ENCODE measurements at places on chromosomes 16 and 17. TPM values are rescaled to one million over a fixed set of nuclear protein-coding genes. Genes with fewer than 3 reads are reported as not detected.

GRCh38 chr17:4530799-4531730 is 24.1 kb downstream of the MYBBP1A start:
- no peaks in the 10 kb centered on the region for H3K4me1 ChIP-seq
- H3K27me3 ChIP-seq: no peaks in the 10 kb centered on the region
- no peaks in the 10 kb centered on the region for H3K36me3 ChIP-seq

Gene NOS2
- total RNA-seq: not detected

DNA sequence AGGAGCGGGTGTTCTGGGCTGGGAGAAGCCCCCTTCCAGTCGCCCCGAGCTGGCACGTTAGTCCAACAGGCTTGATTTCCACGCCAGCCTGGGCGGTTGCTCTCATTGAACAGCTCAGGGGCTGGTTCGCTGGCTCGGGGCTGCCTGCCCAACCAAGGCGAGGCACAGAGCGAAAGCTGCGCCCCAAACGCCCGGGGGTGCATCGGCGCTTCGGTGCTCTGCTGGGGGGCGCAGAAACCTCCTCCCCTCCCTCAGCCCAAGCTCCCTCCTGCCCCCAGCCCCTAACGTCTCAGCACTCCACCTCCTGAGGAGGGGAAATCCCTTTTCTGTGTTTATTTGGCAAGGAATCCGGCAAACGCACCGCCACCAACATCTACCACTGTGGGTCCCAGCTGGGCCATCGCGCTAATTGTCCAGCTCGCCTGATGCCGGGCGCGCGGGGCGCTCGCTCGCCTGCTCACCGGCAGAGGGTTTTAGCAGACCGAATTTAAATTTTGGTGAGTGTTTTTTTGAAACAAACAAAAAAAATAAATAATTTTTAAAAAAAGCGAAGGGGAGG is 29.5 kb upstream of the RBFOX1 start:
- DNase-seq: no peak
- no peak overlapping the region for H3K4me3 ChIP-seq
- no peaks in the 10 kb centered on the region for H3K36me3 ChIP-seq
- no peak overlapping the region for H3K27ac ChIP-seq

GRCh38 chr17:17748179-17748578 is 66.9 kb downstream of the RAI1 start:
- peak overlapping the region; percentile 99 for H3K27ac ChIP-seq
- peaks cover 76% of the 10 kb centered on the region for H3K4me1 ChIP-seq
- peak; percentile 78 for DNase-seq

- H3K27ac ChIP-seq: no peak overlapping the region
- no peaks in the 10 kb centered on the region for H3K36me3 ChIP-seq
- DNase-seq: peak; percentile 69
These were observed 3.0 kb downstream of the SECTM1 start for GRCh38 chr17:82330322-82331239.

Gene ZPBP2
- total RNA-seq: 3.9 TPM

DNA sequence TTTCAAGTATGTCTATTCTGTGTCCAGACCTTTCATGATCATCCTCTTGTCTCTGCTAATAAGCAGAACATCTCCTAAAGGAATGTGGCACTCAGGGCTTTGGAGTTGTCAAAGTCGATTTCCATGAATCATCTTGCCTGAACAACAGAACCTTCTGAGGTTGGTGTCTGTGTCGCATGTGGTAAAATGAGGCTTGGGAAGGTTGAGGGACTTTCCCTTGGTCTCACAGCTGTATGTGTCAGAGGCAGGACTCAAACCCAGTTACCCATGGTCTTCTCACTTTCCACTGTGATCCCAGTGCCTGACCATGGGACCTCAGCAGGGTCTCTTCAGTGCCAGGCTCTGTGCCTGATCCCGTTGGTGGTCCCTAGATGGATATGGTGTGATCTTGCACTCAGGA is 4.2 kb upstream of the GPRC5B start:
- no peak overlapping the region for H3K4me3 ChIP-seq
- no peaks in the 10 kb centered on the region for H3K4me1 ChIP-seq
- H3K36me3 ChIP-seq: no peaks in the 10 kb centered on the region

DNA sequence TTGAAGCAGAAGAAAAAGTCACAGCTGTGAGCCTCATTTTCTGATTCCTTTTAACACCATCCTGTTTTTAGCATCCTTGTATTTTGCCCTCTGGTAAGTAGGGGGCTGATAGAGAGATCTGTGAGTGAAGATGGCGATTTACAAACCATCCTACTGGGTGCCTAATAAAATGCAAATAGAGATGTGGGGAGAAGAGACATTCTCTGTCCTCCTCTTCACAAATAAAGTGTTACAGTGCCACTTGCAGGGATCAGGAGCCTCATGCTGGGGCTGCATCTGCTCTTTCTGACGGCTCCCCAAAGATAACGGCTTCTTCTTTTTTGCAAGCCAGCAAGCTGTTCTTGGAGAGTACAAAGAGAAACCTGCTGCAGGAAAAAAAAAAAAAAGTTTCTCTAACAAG is 418.6 kb downstream of the TOX3 start:
- DNase-seq: no peak
- no peak overlapping the region for H3K4me3 ChIP-seq
- no peaks in the 10 kb centered on the region for H3K4me1 ChIP-seq
- no peak overlapping the region for H3K27ac ChIP-seq
- no peaks in the 10 kb centered on the region for H3K27me3 ChIP-seq

DNA sequence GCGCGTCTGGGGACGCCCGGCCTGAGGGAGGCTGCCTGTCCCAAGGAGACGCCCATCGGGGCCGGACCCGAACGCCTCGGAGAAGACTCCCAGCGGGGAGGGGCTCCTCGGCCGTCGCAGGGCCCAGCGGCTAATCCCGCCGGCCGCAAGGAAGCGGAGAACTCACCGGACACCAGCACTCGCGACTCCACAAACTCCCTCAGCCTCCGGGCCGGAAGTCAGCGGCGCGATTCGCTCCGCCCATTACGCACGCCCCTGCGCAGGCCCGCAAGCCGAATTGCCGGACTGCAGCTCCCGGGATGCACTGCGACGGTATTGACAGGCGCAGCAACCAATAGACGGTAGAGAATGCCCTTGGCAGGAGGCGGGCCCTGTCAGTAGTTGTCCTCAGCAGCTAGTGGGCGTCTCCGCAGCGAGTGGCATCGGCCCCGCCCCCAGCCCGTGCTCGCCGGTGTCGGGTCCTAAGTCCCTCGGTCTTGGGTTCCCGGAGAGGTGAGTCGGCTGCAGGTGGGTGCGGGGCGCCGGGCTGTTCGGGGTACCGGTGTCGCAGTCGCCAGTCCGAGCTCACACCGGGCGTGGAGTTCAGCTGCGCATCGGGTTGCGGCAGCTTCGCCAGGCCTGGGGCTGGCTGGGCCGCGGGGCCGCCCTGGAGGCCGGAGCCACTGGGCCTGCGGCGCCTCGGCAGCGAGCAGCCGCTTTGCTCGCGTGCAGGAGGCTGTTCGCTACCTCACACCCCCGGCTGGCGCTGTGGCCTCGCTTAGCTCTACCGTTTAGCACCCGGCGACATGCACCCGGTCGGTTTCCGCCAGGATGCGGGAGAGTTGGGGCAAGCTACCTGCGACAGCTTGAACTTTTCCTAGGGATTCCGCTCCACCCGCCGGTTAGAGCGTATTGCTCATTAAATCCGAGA is at the start of the genes ZNF174 and ZSCAN32:
Gene ZNF174 (plus strand): TSS at position 437 of the 910 bp plus-strand sequence. CDS start 790 bp downstream, outside the sequence.
Gene ZSCAN32 (minus strand): TSS at position 226 of the 910 bp plus-strand sequence. CDS start 3,447 bp downstream, outside the sequence.
- H3K36me3 ChIP-seq: peaks cover 63% of the 10 kb centered on the region
- peaks cover 8% of the 10 kb centered on the region for H3K4me1 ChIP-seq
- peak; percentile 99 for DNase-seq
- H3K27me3 ChIP-seq: no peaks in the 10 kb centered on the region

Gene IFT20
- total RNA-seq: 56.6 TPM

DNA sequence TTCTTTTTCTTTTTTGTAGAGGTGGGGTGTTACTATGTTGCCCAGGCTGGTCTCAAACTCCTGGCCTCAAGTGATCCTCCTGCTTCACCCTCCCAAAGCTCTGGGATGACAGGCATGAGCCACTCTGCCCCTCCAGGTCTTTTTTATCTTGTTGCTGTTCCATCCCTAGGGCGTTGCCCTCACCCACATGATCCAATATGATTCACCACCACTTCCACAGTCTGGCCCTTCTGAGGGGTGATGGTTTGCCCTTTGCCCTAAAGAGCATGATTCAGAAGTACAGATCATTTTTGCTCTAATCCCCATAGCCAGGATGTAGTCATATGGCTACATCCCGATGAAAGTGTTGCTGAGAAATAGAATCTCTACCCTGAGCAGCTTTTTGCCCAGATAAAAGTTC is 18.8 kb downstream of the STX4 start:
- no peaks in the 10 kb centered on the region for H3K27me3 ChIP-seq
- no peak overlapping the region for H3K4me3 ChIP-seq
- H3K4me1 ChIP-seq: no peaks in the 10 kb centered on the region
- DNase-seq: no peak
- H3K36me3 ChIP-seq: no peaks in the 10 kb centered on the region
- H3K27ac ChIP-seq: no peak overlapping the region

- no peak overlapping the region for H3K27ac ChIP-seq
- H3K27me3 ChIP-seq: no peaks in the 10 kb centered on the region
These were observed 2.1 kb upstream of the ZNF267 start for GRCh38 chr16:31871510-31871909.

GRCh38 chr17:19387921-19388521 is 1.0 kb upstream of the MFAP4 start:
- no peaks in the 10 kb centered on the region for H3K27me3 ChIP-seq
- H3K4me3 ChIP-seq: no peak overlapping the region

Gene AFMID
- 94.3 TPM for total RNA-seq

DNA sequence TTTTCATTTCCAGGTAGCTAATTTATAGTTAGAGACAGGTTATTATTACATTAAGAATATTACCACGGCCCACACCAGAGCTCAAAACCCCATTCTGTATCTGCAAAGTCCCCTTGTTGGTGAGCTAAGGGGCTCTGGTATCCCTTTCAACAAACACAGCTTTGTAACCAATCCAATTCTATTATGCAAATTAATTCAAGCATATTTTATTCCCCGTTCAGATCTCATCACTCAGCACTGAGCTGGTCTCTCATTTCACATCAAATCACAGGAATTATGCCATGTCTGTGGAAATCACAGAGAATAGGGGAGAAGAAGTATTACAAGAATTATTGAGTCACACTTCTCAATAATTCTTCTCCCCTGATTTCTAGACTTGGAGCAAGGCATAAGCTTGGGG is 111.7 kb downstream of the CDH11 start:
- H3K27me3 ChIP-seq: peaks cover 6% of the 10 kb centered on the region
- no peaks in the 10 kb centered on the region for H3K36me3 ChIP-seq
- no peak for DNase-seq
- no peak overlapping the region for H3K4me3 ChIP-seq

- no peak overlapping the region for H3K27ac ChIP-seq
- H3K4me3 ChIP-seq: no peak overlapping the region
- DNase-seq: no peak
- H3K36me3 ChIP-seq: no peaks in the 10 kb centered on the region
These were observed 4.2 kb downstream of the FOXC2 start for GRCh38 chr16:86570558-86571529.

Gene ATP2A1
- total RNA-seq: 4.4 TPM

GRCh38 chr17:199806-200545 is 18.5 kb upstream of the DOC2B start:
- no peaks in the 10 kb centered on the region for H3K27me3 ChIP-seq
- H3K36me3 ChIP-seq: no peaks in the 10 kb centered on the region
- H3K27ac ChIP-seq: no peak overlapping the region
- H3K4me3 ChIP-seq: no peak overlapping the region
- DNase-seq: no peak

Gene MSL1
- 48.6 TPM for total RNA-seq

DNA sequence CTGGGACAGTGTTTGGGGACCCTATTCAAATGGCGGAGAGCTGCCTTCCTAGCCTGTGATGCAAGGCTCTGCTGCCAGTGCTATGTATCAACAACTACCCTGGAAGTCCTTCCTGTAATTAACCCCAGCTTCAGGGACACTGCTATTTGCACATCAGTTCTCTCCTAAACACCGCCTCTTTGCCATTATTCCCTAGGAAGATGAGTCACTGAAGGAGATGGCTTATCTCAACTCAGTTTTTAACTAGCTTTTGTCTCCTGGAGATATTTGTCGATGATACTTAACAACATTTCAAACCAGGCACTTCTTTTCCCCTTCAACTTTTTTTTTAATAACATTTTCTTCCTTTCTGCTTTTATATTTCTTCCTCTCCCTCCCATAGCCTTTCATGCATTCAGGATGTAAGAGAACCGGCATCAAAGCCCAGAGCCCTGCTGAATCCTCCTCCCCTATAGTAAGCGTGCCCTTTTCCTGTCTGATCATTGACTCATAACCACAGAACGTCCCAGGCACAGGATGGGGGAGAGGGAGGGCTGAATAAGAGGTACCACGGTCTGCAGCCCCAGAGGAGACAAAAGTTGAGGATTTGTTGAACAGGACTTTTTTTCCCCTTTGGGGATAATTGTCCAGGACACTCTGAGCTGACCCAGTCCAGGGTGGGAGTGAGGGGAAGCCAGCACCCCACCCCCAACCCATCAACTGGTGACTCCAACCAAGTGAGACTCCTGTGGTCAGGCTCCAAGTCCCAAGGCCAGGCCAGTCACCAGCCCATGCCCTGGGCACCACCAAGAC is 387.8 kb upstream of the SALL1 start:
- no peaks in the 10 kb centered on the region for H3K4me1 ChIP-seq
- no peaks in the 10 kb centered on the region for H3K36me3 ChIP-seq
- no peak for DNase-seq
- no peak overlapping the region for H3K27ac ChIP-seq

DNA sequence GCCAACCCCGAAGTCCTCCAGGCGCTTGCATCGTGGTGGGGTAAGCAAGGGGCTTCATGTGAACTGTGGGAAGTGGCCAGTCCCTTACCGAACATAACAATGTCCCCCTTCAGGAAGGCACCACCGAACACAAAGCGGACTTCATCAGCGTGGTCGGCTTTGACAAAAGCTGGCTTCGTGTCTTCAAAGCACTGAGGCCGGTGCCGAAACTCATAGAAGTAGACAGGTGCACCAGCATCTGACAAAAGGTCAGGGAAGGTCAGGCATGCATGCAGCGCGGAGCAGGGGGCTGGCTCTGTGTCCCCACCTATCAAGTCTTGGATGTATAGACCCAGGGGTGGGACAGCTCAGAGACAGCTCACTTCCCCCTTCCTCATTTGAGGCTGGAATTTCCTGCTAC is 16.6 kb upstream of the CES1 start:
- DNase-seq: no peak
- no peaks in the 10 kb centered on the region for H3K36me3 ChIP-seq
- H3K4me1 ChIP-seq: no peaks in the 10 kb centered on the region

- H3K27ac ChIP-seq: peak overlapping the region; percentile 85
- H3K4me3 ChIP-seq: peak overlapping the region; percentile 77
- peak; percentile 87 for DNase-seq
- H3K27me3 ChIP-seq: no peaks in the 10 kb centered on the region
These were observed 522 bp upstream of the VEZF1 start for GRCh38 chr17:57988301-57989250.

- no peaks in the 10 kb centered on the region for H3K27me3 ChIP-seq
- no peaks in the 10 kb centered on the region for H3K36me3 ChIP-seq
- no peak for DNase-seq
- no peak overlapping the region for H3K4me3 ChIP-seq
- peaks cover 17% of the 10 kb centered on the region for H3K4me1 ChIP-seq
These were observed 1.9 kb upstream of the GAA start for GRCh38 chr17:80099291-80100034.

GRCh38 chr17:61955619-61956018 is 27.8 kb upstream of the INTS2 start:
- H3K27me3 ChIP-seq: no peaks in the 10 kb centered on the region
- H3K36me3 ChIP-seq: peaks cover 49% of the 10 kb centered on the region
- H3K4me3 ChIP-seq: no peak overlapping the region
- no peak for DNase-seq

All from Karpas-422 (cell line).